Stimulated activated CD4-positive, alpha-beta T cell treated with anti-CD3 and anti-CD28 coated beads, Interleukin-15, amount 100 ng/mL, for 48 hours (primary cell): ENCODE measurements at places on chromosomes 5 and 9.

- DNase-seq = no peak
Observed at GRCh38 chr5:121968910-121969607, 7.3 kb downstream of the SRFBP1 start.

- DNase-seq = no peak
Observed at GRCh38 chr5:10661401-10661800, 97.5 kb downstream of the ANKRD33B start.

DNA sequence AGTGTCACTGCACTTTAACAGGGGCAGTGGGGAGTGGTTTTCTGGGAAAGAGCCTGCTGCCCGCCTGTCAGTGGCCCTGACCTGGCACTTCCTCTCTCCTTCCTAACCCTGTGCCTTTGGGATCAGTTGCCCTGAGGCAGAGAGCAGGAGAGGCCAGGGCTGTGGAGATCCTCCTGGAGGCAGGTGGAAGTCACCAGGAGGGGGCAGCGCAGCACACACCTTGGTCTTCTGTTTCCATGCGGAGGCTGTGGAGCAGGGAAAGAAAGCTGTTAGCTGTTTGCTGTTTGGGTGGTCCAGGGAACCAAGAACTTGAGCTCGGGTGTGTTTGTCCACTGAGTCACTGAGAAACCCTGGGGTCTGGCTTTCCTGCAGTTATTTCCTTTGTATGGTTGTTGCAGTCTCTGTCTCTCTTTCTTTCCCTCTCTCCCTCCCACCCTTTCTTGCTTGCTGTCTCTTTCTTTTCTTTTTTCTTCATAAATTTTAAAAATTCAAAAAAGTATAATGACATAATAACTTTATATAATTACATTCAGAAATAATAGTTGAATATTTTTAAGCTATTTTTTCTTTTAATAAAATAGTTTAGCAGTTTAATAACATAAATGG is 28.1 kb downstream of the NTRK2 start:
- peak; percentile 38 for DNase-seq

DNA sequence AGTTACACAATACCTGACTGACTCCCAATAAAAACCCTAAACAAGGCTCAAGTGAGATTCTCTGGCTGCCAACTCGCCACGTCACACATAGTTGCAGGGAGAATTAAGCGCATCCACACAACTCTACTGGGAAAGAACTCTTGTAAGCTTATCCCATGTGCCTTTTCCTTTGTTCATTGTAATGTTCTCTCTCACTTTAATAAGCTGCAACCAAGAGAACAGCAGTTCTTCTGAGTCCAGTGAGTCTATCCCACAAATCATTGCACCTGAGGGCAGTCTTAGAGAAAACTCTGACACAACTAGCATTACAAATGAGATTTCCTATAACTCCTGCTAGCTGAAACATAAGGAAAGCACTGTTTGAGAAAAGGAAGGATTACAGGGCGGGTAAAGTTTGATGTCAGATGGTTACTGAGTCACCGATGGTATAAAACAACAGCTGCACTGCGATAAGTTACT is 27.4 kb downstream of the CENPK start:
- DNase-seq = no peak

DNA sequence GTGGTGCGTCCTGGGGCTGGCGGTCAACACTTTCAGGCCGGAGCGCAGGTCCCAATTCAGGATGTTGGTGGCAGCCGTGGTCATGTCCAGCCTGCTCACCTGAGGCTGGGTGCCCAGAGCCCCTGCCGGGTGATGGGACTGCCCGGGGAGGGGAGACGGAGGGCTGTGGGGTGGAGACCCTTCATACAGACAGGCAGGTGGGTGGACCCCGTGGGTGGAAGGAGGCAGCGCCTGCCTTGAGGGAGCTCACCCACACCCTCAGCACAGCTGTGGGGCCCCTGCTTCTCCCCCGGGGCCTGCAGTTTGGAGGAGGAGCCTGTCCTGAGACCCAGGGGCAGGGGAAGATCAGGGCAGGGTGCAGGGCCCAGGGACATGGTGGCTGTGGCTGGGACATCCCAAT is 6.9 kb upstream of the PTGDS start:
- no peak for DNase-seq

DNA sequence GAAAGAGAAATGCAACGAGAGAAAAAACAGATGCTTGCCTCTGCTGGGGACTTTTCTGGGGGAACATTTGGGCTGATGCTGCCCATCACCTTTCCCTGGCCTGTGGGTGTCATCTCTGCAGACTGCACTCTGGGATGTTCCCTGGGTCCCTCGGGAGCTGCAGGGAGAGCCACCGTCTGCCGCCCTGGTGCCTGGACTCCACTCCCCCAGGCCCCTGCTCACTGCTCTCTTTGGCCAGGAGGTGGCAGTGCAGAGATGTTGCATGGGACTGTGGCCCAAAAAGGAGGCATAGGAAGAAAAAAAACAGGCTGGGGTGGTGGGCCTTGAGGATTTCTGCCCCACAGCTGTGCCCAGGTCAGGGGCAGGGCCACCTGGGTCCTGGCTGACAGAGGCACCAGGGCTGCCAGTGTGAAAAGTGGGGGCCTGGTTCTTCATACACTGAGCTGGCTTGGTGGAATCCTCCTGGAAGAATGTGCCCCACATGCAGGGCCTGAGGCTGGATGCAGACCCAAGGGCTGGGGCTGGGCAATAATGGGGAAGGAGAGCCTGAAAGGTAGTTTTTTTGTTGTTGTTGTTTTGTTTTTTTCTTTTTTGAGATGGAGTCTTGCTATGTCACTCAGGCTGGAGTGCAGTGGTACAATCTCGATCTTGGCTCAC is 353.6 kb downstream of the SLIT3 start:
- no peak for DNase-seq

- DNase-seq = no peak
Observed at GRCh38 chr5:77308154-77308960, 97.9 kb downstream of the PDE8B start.

- no peak for DNase-seq
Observed at GRCh38 chr9:129933185-129934040, 98.2 kb downstream of the USP20 start.

GRCh38 chr9:70607926-70608325 is 193.5 kb upstream of the KLF9 start:
- no peak for DNase-seq

- no peak for DNase-seq
Observed at GRCh38 chr5:65144136-65144871, 337.4 kb downstream of the ADAMTS6 start.

- DNase-seq = no peak
Observed at GRCh38 chr9:69199769-69200470, 25.8 kb downstream of the TJP2 start.

GRCh38 chr5:170469414-170469813 is 34.4 kb upstream of the KCNIP1 start:
- no peak for DNase-seq

DNA sequence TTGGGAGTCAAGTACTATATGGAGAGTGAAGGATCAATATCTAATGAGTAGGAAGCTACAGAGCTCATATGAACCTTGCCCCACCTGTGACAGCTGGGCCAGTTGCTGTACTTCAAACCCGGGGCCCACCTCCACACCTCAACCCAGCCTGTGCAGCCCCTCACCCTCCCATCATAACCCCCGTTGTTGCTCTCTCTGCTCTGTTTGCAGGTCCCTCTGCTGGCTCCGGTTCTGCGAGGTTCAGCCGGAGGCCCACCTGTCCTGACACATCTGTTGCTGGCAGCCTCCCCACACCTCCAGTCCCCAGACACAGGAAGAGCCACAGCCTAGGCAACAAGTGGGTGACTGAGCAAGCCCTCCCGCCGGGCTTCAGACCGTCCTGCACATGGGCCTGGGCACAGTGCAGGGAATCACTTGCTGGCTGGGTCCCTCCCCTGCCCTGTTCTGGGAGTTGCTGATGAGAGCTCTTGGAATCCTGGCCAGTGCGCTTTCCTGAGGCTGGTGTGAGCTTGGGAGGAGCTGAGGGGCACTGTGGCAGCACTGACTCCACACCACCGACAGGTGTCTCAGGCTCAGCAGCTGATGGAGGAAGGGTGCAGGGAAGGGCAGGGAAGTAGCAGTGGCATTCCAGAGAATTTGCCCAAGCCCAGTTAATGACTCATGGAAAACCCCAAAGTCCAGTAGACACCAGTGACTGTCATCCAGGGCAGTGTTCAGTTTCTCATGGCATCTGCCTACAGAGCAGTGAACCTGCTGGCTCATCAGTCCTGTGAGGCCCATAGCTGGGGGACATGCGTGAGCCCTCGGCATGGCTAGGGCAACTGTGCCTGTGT is 69.5 kb upstream of the GARNL3 start:
- no peak for DNase-seq

DNA sequence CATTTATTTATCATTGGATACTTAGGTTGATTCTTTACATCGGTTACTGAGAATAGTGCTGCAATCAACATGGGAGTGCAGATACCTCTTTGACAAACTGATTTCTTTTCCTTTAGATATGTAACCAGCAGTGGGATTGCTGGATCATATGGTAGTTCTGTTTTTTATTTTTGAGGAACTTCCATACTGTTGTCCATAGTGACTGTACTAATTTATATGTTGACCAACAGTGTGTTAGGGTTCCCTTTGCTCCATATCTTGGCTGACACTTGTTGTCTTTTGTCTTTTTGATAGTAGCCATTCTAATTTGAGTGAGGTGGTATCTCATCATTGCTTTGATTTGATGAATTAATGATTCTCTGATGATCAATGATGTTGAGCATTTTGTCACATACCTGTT is 137.3 kb upstream of the PITX1 start:
- no peak for DNase-seq
